Renal cortex interstitium (tissue), 15 donors: ENCODE measurements at places on chromosomes 2 and 18. TPM values are rescaled to one million over a fixed set of nuclear protein-coding genes. Genes with fewer than 3 reads are reported as not detected.

DNA sequence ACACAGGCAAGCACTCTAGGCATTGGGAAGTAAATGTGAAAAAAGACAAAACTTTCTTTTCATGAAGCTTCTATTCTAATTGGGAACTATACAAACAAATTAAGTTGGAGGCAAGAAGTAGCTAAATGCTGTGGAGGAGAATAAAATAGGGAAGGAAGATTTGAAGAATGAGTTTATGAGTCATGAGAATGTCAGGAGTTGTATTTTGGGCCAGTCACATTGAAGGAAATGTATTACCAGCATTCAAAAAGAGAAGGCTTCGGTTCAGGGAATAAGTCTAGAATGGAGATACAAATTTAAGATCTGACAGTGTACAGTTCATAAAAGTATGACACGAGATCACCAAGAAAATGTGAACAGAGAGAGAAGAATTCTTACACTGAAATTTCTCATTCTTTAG, 666.5 kb downstream of the ADCYAP1 start:
- DNase-seq, result no peak

Gene PRKAG3
- polyA plus RNA-seq, result 0.11 TPM

- DNase-seq, result no peak
Observed at GRCh38 chr18:2655178-2655953, at the start of gene SMCHD1. SMCHD1 (plus strand) TSS chr18:2655726; CDS start chr18:2656076, 350 bp downstream.

Gene HOXD13
- 0.14 TPM for polyA plus RNA-seq

DNA sequence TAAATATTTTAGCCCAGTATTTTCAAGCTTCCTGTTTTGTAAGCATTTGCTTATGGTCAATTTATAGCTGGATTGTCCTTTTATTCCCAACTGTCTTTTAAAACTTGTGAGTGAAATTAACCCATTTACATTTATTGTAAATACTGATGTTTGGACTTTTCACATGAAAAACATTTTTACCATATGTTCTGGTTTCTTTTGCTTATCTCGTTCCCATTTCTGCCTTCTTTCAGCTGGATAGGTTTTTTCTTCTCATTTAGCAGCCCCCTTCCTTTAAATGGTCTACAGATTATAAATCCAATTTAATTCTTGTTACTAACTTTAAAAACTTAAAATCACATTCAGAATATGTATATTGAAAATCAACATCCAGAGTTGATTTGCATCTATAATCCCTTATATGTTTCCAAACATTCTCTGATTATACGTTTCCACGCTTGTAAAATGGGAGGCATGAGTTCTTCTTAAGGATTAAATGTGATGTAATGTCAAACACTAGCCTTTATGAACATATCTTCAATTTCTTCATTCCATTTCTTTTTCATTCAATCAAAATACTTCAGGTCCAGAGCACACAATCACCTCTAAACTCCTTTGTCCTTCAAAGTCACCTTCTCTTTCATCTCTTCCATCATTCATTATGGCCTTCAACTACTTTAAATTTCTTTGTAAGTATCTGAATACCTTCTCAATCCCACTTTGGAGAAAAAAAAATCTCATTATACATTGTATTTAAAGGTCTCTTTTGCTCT, 1.1 kb upstream of the KDM3A start:
- no peak for DNase-seq

Gene ATP8B1
- 21.6 TPM for polyA plus RNA-seq

DNA sequence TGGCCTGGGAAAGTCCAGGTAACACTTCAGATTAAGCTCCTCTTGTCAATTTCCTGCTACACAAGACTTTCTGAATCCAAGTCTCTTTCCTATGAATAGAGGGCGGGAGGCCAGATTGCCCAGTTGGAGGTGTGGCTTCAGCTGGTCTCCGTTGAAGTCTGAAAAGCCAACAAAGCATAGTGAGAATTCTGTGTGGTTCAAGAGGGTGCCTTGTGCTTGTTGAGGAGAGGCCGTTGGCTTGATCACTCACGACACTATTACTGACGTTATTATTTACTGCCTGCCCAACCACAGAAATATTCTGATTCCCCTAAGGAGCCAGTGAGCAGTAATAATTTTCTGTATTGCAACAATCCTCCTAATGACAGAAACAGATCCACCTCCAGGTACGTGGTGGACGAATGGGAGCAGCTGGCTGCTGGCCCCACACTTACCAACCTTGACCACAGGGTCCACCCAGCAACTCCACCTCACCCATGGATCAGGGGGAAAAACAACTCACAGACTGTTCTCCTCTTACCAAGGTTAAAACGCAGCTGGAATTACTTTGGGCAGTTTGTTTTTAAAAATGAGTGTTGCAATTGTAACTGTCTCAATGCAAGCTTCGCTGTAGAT, 21.9 kb downstream of the NRP2 start:
- DNase-seq, result no peak

Gene AFF3
- 22.1 TPM for polyA plus RNA-seq

- no peak for DNase-seq
Observed at GRCh38 chr2:222724208-222724607, 52.8 kb downstream of the MOGAT1 start.

DNA sequence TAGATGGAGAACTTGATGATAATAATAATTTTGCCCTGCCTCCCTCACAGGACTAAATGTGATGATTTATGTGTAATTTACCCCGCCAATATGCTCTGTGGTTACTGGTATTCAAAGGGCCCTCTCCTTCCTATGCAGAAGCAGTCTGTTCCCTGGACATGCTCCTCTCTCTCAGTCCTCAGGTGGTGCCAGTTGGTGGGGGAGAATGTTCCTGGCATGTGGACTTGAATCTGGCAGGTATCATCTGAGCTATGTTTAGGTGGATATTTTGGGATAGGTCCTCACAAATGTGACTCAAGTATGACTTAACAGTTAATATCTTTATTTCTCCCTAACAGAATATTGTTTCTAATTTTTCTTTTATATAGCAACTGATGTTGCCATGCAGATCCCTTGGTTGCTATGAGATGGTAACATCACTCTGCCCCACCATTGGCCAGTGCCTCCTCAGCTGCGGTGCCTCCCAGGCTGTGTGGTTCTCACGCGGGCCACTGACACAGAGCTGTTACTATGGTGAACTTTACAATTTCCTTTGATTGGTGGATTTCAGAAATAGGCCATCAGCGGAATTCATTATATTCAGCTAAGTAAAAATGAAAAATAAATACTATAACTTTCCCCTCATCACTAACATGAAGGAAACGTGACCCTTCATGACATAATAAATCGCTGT, 106.7 kb upstream of the PELI1 start:
- no peak for DNase-seq

DNA sequence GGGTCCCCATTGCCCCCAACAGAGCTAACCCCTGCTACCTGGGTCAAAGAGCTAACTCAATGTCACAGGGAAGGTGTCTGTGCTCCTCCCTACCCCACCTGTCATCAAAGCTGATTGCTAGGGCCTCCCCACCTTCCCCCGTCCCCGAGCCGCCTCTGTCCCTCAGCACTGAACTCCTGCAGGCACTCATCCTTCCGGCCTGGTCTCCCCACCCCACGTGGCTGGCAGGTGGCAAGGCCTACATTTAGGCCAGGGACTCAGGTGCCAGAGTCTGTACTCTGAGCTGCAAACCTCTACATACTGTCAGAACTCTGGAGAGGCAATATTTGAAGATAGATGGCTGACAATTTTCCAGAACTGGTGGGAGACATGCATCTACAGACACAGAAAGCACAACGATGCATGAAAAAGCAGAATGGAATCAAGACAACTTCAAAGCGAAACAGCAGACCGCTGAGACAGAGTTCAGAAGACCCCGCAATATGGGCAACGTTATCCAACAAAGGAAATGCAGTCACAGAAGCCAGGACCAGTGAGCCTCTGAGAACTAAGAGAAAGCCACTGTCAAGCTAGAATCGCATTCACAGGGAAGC, 195.8 kb downstream of the HDAC4 start:
- DNase-seq, result no peak

- DNase-seq, result no peak
Observed at GRCh38 chr2:9610781-9611548, 19.8 kb downstream of the YWHAQ start.

DNA sequence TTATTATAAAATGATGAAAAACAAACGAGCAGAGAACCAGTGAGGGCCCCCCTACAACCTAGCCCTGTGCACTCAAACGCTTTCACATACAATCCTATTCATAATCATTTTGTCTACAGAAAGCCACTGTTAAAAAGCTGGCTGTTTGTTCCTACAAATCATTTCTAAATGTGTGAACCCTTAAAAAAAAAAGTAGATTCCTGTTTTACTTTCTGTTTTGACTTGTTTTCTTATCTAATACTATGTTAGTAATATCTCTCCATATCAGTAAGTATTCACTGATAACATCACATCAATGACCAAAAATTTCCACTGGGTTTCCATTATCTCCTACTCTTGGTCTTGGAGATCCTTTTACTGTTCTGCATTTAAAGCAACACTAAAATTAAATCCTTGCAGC, 128.8 kb upstream of the TTC39C start:
- DNase-seq, result no peak

Gene PSMD1
- polyA plus RNA-seq, result 94.9 TPM

DNA sequence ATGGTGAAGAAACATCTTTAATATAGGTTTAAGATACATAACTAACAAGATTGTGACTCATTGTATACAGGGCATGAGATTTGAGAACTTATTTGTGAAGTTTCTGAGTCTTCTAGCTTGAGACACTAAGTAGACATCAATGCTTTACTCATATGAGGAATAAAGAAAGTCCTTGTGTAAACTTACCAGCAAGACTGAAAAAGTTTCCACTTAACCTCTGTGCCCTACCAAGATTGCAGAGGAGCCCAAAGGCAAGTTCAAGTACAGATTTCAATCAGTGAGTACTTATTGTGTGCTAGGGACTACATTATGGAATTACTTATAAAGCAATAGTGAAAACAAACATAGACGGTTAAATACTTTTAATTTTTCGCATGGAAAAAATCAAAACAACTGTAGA, 1041.2 kb upstream of the CELF4 start:
- no peak for DNase-seq

- no peak for DNase-seq
Observed at GRCh38 chr2:100924520-100925451, 77.3 kb upstream of the RPL31 start.

GRCh38 chr2:64625299-64626145, 28.2 kb downstream of the SERTAD2 start:
- no peak for DNase-seq

GRCh38 chr2:48574353-48575287, 43.0 kb upstream of the GTF2A1L start:
- DNase-seq, result no peak

DNA sequence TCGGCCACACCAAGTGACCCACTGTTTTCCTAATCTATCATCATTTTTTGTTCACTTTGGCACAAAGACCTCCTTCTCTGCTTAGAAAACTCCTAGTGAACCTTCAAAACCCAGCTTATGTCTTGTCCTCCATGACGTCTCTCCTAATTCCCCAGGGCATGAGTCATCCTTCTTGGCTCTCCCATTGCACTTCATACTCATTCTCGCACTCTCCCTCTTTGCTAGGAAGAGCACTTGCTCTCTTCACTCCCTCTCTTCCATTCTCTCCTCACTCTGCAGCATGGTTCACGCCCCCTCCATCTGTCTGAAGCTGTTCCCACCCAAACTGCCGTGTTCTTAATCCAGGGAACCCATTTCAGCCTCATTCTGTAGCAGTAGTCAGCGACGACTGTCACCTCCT, 103.9 kb downstream of the MRO start:
- DNase-seq, result no peak

GRCh38 chr2:43370705-43371104, 144.3 kb upstream of the ZFP36L2 start:
- no peak for DNase-seq

Gene ANKRD36C
- polyA plus RNA-seq, result 18.0 TPM

Gene REG3G
- polyA plus RNA-seq, result not detected

GRCh38 chr2:146992057-146992456, 852.8 kb upstream of the ACVR2A start:
- DNase-seq, result no peak

- no peak for DNase-seq
Observed at GRCh38 chr2:181070119-181070835, 89.9 kb downstream of the UBE2E3 start.

- no peak for DNase-seq
Observed at GRCh38 chr2:62014102-62014501, 108.6 kb downstream of the COMMD1 start.

DNA sequence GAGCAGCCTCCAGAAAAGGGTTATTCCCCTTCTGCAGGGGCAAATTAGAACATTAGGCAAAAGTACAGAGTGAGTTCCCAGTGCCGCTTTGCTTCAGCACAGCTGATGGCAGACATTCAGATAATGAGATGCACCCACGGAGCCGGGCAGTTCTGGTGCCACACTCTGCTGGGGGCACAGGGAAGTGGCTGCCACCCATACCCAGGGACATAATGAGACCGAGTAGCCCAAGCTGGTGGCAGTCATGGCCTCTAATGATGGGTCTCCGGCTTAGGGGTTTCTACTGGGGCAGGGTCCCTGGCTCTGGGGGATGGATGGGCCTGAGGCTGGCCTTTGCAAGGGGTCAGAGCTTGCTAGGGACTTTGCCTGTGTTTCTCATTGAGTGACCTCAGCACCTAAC, 26.2 kb downstream of the GLI2 start:
- no peak for DNase-seq

GRCh38 chr18:48875942-48876511, 74.7 kb downstream of the SMAD7 start:
- DNase-seq, result no peak

- no peak for DNase-seq
Observed at GRCh38 chr2:190404487-190404886, 3.7 kb upstream of the MFSD6 start.
